ENCODE measurements at places on chromosomes 5 and 9.

- no peak for DNase-seq
Measured at GRCh38 chr5:157193699-157194424, 13.2 kb downstream of the ITK start.

DNA sequence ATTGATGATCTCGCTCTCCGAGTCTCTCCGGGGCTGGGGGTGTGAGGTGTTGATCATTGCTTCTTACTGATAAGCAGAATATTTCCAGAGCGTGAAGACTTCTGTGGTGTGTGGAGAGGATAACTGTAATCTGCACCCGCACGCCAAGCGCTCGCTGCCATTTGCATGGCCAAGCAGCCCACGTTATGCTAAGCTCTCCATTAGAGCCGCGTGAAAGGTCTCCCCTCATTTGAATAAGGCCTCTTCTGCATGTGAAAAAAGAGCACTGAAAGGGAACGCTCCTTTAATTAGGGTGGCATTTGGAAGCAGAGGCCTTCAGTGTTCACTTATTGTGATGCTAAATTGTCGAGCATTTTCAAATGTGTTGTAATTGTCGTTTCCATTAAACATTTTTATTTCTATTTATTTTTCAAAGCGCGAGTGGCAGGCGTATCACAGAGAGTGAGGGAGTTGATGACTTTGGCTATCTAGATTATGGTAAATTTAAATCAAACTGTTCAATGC, 163.6 kb upstream of the IRX2 start:
- DNase-seq: no peak

- DNase-seq: no peak
Measured at GRCh38 chr9:70315389-70315788, 56.6 kb downstream of the SMC5 start.

DNA sequence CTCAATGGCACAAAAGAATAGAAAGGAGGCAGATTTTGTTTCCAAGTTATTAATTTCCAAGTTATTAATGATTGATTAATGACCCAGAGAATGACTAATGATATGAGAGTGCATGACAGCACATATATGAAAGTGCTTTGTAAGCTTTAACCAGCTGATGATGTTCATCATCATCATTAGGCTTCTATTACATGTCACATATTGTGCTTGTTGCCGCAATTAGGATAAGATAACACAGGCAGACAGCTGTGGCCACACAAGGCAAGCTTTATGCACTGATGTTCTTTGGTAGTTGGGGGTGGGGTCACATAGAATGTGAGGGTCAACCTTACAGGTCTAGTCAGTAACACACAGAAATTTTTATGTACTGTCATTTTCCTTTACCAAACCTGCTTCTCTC, 219.7 kb downstream of the TRPM3 start:
- DNase-seq: no peak
